ENCODE measurements at places on chromosomes 12 and 14. TPM values are rescaled to one million over a fixed set of nuclear protein-coding genes. Genes with fewer than 3 reads are reported as not detected.

Gene FOXA1
- total RNA-seq: not detected

Gene SLC10A1
- not detected for total RNA-seq

Gene LRFN5
- 1.3 TPM for total RNA-seq

Gene RDH12
- not detected for total RNA-seq

Gene ARID4A
- 30.5 TPM for total RNA-seq

Gene FAM222A
- 12.5 TPM for total RNA-seq

Gene SOAT2
- total RNA-seq: not detected

Gene APOF
- not detected for total RNA-seq

Gene ANO2
- total RNA-seq: 1.9 TPM

Data from neural crest cell (in vitro differentiated cells).